ENCODE measurements at places on chromosomes 7 and 10.

- peak; percentile 59 for DNase-seq
Measured at GRCh38 chr7:127976056-127976737, 55.0 kb downstream of the LRRC4 start.

- DNase-seq, result peak; percentile 73
Measured at GRCh38 chr10:110794808-110795207, 76.9 kb upstream of the PDCD4 start.

DNA sequence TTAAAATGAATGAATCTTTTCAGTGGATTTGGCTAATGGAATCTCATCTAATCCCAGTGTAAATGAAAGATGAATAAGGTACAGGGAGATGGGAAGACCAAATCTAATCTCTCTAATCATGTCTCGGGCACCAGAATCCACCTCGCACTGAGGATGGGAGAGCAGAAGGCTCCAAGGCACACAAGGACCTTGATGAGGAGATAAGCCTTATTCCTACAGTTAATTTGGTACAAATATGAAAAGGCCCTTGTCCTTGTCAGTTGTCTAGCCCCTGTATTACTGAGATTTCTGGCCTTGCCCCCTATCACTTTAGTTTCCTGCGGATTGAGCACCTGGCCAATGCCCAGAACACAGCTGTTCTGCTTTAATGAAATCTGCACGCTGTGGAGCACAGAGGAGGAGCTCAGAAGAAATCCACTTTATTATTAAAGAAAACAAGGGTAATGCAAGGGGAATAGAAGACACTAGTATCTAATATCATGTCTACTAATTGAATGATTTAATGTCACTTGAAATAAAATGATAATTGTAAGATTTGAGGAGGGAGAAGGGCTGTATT, 321.4 kb upstream of the HGF start:
- DNase-seq, result peak; percentile 26

GRCh38 chr10:121927318-121927840, 452 bp downstream of the ATE1 start:
- peak; percentile 67 for DNase-seq

DNA sequence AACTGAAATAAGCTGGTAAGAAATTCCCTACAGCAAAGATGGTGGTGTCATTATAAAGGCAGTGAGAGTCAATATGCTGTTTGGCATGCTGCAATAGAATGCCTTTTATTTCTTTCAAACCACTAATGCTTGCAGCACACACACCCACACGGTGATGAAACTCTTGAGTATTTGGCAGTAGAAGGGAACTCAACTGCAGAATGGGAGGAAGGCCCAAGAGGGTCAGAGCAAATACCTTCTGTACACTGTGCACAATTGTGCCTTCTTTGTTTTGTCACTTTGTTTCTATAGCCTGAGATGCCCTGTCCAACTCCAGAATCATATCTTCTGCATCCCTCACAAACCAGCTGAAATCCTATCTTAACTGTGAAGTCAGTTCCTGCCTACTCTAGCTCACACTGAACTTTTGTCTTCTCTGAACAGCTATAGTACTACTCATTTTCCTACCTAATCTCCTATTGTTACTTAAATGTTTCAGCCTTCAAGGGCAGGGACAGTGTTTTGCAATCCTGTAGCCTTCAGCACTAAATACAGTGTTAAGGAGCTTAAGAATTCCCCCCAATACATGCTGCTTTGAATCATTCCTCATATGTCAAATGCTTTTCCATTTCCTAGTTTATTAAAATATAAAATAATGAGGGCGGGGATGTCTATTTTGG, 22.2 kb downstream of the MMS19 start:
- DNase-seq, result no peak

GRCh38 chr10:74882831-74883230, 56.4 kb downstream of the KAT6B start:
- DNase-seq, result no peak

DNA sequence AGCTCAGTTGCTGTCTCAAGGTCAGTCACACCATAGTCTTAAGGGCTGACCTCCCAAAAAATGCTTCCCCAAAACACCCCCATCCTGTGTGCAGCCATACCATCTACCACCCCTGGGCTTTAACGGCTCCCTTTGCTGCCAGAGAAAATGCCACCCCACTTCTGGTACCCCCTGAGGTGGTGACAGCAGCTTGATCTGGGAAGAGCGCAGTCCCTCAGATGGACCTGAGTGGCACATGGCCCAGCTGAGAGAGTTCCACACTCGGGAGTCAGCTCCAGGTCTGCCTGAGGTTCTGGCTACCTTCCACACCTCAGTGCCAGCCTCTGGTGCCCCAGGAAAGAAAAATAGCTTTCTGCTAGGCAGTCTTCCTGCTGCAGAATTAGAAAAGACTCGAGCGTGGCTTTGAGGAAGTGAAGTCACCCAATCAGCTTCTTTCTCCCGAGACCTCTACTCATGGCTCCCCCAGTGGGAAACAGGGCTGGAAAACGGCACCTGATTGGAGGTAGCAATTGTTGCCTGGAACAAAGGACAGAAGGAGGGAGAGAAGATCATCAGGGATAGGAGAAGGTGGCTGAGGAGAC, 151.7 kb downstream of the ARHGAP21 start:
- DNase-seq, result no peak

GRCh38 chr10:97235353-97235752, 49.6 kb upstream of the SLIT1 start:
- no peak for DNase-seq

- DNase-seq, result no peak
Measured at GRCh38 chr7:5696346-5697110, 84.9 kb downstream of the RNF216 start.

GRCh38 chr10:80421707-80422536, 13.6 kb downstream of the PRXL2A start:
- DNase-seq, result no peak

- DNase-seq, result no peak
Measured at GRCh38 chr7:4460597-4460996, 221.5 kb upstream of the FOXK1 start.

DNA sequence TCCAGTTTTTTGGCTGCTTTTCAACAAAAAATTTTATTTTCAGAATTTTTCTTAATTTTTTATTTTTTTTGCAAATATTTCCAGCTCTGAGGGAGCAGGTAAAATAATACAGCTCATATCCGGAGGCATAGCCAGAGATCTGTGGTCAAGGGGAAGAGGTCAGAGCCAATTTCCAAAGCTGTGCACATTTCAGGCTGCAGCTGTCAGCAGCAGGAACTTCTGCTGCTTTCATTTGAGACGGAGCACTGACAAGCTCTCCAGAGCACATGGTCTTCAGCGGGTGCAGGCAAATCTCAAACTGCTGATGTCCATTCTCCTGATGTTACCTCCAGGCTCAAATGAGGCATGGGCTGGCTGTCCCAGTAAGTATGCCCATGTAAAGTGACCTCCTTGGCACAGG, 31.1 kb downstream of the SLC26A4 start:
- DNase-seq, result peak; percentile 67

DNA sequence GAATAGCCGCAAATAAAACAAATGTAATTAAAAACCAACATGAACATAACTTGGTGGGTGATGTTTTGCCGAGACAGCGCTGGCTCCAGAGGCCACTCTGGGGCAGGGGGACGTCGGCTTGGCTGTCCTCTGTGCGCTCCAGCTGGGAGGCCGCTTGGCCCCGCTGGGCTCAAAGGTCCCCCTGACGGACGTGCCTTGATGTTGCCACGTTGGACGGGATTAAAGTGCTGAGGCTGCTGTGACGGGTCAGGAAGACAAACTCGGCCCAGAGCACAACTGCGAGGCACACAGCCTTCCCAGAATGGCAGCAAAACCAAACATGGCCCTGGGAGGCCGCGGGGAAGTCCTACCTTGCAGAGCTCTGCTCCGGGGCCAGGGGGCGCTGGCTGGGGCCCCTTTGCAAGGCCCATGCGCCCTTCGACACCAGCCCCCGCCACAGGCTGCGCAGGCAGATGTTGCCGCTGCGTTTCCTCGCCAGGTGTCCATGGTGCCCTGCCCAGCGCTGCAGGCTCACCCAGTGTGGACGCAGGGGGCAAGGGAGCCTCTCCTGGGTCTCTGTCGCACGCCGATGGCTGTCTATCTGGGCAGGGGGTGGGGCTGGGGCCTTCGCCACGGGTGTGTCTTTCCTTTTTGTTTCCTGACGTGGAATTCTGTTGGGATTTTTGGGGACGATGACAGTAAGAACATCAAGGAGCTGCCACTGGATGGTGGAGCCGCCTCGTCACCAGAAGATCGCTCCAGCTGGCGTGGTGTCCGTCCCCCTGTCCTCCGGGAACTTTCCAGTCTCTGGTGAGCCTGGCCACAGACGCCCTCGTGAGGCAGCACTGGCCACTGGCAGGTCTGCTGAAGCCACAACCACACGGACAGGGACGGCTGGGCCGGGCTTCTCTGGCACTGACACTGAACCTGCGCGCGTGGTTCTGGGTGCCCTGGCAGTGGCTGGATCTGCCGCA, 99.6 kb upstream of the DIP2C start:
- peak; percentile 76 for DNase-seq

- no peak for DNase-seq
Measured at GRCh38 chr7:127689194-127689772, 37.3 kb downstream of the SND1 start.

GRCh38 chr7:64314566-64314965, 805 bp downstream of the ZNF736 start:
- peak; percentile 14 for DNase-seq

GRCh38 chr10:73649876-73650536, 5.8 kb downstream of the SYNPO2L start:
- no peak for DNase-seq

- no peak for DNase-seq
Measured at GRCh38 chr10:70379581-70380176, 2.7 kb downstream of the LRRC20 start.

DNA sequence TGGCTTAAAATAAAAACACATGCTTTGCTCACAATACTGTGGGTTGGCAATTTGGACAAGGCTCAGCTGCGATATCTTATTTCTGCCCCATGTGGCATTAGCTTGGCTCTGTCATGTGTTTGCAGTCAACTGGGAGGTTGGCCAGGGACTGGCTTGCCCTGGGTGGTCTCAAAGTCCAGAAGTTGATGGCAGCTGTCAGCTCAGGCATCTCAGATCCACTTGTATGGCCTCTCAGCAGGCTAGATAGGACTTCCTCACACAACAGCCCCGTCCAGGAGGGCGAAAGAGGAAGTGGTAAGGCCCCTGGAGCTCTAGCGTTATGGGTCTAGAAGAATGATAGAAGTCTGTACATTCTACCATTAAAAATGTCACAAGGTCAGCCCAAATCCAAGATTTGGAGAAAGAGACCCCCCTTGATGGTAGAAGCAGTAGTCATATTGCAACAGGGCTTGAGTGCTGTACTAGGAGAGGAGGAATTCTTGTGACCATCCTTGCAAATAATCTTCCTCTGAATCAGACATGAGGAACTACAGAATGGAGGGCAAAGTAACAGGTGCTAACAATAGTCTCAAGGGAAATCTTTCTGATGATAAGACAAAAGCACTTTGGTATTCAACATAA, 166.2 kb downstream of the FAM107B start:
- DNase-seq, result peak; percentile 84

DNA sequence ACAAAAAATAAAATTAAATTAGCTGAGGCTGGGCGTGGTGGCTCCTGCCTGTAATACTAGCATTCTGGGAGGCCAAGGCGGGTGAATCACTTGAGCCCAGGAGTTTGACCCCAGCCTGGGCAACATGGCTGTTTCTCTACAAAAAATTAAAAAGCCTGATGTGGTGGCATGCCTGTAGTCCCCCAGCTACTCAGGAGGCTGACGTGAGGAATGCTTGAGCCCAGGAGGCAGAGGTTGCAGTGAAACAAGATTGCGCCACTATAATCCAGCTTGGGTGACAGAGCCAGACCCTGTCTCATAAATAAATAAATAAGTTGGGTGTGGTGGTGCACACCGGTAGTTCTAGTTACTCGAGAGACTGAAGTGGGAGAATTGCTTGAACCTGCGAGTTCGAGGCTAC, 65.1 kb downstream of the GNA12 start:
- no peak for DNase-seq

GRCh38 chr7:44787041-44787440, 9.4 kb upstream of the PPIA start:
- DNase-seq, result no peak

- DNase-seq, result no peak
Measured at GRCh38 chr10:28719789-28720436, 42.6 kb downstream of the BAMBI start.

DNA sequence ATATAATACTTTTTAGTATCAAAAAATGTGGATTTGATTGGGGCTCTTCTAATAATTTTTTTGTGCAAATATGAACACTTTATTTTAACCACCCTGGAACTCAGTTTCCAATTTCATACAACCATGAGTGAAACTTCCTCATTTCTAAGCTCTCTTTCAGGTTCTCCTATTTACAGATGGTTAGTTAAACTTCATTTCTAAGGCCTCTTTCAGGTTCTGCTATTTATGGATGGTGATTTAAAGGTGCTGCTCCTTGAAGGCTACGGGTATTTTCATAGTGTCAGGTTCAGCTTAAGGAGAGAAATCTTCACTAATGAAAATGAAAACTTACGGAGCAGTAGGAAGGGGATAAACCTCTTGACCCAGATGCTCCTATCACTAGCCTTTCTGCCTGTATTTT, 568.3 kb downstream of the KIF20B start:
- no peak for DNase-seq

- no peak for DNase-seq
Measured at GRCh38 chr10:219731-220472, 84.6 kb downstream of the ZMYND11 start.

- DNase-seq, result no peak
Measured at GRCh38 chr7:115329006-115329405, 407.1 kb downstream of the MDFIC start.

- no peak for DNase-seq
Measured at GRCh38 chr10:119191881-119192280, 13.3 kb upstream of the PRDX3 start.

GRCh38 chr7:112103246-112103645, 103.0 kb downstream of the DOCK4 start:
- no peak for DNase-seq

DNA sequence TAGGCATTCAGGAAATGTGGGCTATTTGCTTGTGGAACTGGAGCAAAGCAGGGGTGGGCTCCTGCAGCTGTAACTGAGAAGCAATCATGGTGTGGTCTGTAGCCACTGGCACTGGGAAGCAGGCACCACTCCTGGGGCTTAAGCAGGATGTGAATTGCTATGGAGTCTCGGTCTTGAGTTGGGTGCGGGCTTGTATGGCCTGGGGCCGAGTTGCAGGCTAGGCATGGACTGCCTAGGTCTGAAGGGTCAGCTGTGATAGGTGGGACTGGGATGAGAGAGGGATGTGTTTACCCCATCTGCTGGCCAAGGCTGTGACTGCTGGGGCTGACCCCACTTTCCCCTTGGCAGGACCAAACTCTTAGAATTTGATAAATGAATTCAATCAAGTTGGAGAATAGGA, 43.0 kb downstream of the ADCY1 start:
- DNase-seq, result no peak

DNA sequence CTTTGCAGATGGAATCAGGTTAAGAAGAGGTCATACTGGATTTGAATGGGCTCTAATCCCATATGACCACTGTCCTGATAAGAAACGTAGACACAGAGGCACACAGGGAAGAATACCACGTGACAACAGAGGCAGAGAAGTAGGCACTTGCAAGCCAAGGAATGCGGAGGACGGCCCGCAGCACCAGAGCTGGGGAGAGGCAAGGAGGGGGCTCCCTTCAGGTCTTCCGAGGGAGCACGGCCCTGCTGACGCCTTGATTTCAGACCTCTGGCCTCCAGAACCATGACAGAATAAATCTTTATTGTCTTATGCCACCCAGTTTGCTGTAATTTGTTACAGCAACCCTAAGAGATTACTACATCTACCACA, 44.7 kb upstream of the TMEM213 start:
- no peak for DNase-seq
